ENCODE measurements at places on chromosomes 5 and 9.

DNA sequence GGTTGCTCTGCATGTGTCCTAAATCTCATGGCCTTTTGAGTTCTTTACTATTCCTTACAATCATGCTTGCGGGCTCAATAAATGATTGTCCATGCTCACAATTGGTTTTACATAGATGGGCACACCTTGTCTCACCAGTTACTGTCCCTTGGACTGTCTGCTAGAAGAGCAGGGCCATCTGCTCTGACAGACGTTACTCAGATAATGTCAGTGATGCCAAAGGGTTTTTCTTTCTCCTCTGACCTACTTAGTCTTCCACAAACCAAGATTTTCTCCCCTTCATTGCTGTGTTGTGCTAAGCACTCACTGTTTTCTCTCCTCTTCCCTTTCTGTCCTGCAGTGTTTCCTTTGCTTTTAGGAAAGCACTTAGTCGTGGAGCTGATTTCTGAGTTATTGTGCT is 562.3 kb downstream of the KIF4B start:
- no peak for DNase-seq

- DNase-seq = peak; percentile 21
Measured at GRCh38 chr9:138075961-138076649, 198.5 kb downstream of the CACNA1B start.

GRCh38 chr9:73597771-73598170 is 446.1 kb downstream of the ANXA1 start:
- DNase-seq = no peak

GRCh38 chr9:124014956-124015660 is 3.5 kb downstream of the LHX2 start:
- DNase-seq = no peak

- no peak for DNase-seq
Measured at GRCh38 chr5:34555699-34556508, 100.2 kb upstream of the RAI14 start.

- no peak for DNase-seq
Measured at GRCh38 chr5:132407970-132408369, 38.5 kb downstream of the SLC22A5 start.

DNA sequence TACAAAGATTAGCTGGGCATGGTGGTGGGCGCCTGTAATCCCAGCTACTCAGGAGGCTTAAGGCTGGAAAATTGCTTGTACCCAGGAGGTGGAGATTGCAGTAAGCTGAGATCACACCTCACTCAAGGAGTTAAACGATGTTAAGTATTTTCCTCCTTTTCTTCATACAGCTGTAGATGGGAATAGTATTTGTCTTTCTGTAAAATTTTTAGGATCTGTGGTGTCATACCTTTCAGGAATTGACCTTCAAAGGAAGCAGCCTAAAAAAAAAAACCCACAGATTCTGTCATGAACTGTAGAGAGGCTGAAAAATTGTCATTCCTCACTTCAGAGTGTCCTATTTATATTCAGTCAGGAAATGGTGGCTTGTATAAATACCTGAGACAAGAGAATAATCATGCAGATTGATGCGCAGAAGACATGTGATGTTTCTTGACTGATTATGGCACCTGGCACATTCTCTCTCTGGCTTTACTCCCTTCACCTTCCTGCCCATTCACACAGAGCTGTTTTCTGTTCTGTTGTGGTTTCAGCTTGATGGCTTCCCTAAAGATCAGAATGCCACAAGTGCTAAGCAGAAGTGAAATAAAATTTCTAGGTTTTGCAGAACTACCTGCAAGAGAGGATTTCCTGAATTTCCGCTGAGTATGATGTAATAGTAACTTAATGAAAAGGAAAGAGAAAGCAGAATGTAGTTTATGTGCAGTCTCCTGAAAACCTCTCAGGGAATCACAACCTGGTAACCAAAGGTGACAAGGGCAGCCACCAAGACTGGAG is 3.8 kb downstream of the IFNA1 start:
- no peak for DNase-seq

GRCh38 chr9:86741311-86742208 is 205.7 kb downstream of the GAS1 start:
- DNase-seq = no peak

- DNase-seq = peak; percentile 21
Measured at GRCh38 chr9:114303571-114303970, 19.3 kb upstream of the ORM1 start.

DNA sequence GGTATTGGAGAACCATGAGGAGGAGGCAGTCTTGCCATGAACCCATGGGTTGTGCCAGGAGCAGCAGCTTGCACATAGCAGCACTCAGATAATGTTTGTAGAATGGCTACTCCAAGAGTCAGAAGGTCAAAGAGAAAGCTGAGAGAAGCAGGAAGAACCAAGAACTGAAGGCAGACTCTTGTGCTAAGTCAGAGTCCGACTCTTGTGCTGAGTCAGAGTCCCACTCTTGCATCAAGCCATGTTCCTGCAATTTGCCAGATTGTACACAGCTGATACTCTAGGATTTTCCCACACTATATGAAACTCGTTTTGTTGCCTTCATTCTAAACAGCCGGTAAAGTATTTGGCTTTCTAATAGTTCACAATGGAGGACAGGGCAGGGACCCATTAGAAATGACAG is 26.2 kb upstream of the HSPA9 start:
- DNase-seq = no peak

Measured in SJSA1 (cell line).